ENCODE measurements at places on chromosomes 11 and 22.

GRCh38 chr22:50245214-50246072, 620 bp upstream of the TUBGCP6 start:
- DNase-seq: no peak

- DNase-seq: no peak
These were observed 143.3 kb upstream of the TBCEL start for GRCh38 chr11:120880498-120881175.

DNA sequence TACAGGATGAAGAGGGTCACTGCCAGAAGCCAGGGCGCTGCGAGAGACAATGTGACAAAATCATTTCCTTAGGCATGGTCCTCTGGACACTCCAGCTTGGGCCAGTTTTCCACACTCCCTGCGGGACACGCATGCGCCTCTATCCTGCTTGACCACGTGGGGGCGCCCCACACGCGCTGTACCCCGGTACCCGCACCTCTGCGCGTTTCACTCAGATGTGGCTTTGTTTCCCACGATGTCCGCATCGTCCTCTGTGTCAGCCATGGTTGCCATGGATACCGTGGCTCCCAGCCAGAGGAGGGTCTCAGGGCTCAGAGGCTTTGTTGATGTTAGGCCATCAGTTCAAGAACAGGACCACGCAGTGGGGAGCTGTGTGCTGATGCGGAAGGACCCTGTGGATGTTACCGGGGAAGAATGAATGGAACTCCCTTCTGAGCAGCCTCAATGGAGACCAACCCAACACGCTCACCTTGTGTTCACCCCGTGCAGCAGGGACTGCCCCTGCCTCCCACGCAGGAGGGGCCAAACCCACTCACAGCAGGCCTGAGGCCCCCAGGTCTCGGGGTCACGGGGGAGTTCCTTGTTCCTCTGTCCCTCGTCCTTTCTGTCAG, 101.1 kb upstream of the SLC22A12 start:
- DNase-seq: peak; percentile 76

- DNase-seq: peak; percentile 91
These were observed 23.5 kb downstream of the APLNR start for GRCh38 chr11:57213342-57214097.

- DNase-seq: no peak
These were observed 1088.2 kb downstream of the BRD1 start for GRCh38 chr22:48739348-48740085.

- DNase-seq: no peak
These were observed 40.2 kb upstream of the CELSR1 start for GRCh38 chr22:46577368-46578249.

GRCh38 chr22:24153353-24153752, 27.9 kb upstream of the SUSD2 start:
- DNase-seq: no peak

- peak; percentile 97 for DNase-seq
These were observed 2.5 kb upstream of the RCOR2 start for GRCh38 chr11:63919267-63920125.

Data from WERI-Rb-1 (cell line).